T-helper 2 cell treated with Interferon-gamma antibody and Interleukin-4, amounts not matched to agents 5 μg/mL and 100 μg/mL, for 36 hours (primary cell): ENCODE measurements at places on chromosomes 5 and 9.

GRCh38 chr9:89664896-89665329 lies 60.1 kb downstream of the GADD45G start:
- no peaks in the 10 kb centered on the region for H3K36me3 ChIP-seq
- peaks cover 5% of the 10 kb centered on the region for H3K27me3 ChIP-seq
- DNase-seq = no peak
- H3K4me1 ChIP-seq = peaks cover 9% of the 10 kb centered on the region

DNA sequence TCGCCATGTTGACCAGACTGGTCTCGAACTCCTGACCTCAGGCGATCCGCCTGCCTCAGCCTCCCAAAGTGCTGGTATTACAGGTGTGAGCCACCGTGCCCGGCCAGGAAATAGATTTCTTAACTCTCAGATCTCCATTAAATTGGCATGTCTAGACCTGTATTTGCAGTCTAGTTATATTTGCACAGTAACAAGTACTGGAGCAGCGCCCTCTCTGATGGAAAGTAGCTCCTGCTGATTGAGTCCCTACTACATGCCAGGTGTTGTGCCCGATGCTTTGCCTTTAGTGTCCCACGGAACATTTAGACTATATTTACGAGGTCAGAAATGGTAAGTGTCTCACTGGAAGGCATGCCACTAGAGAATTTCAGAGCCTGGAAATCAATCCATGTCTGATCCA lies 15.8 kb upstream of the TMED9 start:
- no peaks in the 10 kb centered on the region for H3K36me3 ChIP-seq
- no peak overlapping the region for H3K4me3 ChIP-seq
- H3K27me3 ChIP-seq = peaks cover 15% of the 10 kb centered on the region
- H3K27ac ChIP-seq = no peak overlapping the region
- no peaks in the 10 kb centered on the region for H3K4me1 ChIP-seq

DNA sequence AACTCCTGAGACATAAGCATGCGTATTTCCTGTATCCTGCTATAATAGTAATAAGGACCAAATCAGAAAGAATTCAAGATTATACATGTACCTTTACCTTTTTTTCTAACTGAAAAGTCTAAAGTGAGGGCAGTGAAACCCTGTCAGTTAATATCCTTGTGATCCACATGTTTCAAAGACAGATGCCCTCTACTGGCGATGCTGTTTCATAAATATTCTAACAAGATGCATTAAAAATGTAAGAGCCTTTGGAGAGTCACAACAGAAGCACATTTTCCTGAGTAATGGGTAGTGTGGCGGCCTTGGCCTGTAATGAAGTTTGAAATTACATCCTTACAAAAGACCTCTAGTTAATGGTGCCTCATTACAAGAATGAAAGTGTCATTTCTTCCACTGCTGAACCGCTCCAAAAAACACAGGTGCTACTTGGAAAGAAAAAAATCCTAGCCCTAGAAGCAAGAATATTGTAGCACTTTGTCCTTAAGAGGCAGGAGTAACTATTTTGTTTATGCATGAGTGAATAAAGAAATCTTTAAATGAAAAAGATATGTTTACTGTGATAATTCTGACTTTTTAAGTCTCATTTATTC lies 232.6 kb downstream of the EPB41L4A start:
- H3K4me3 ChIP-seq = no peak overlapping the region
- H3K36me3 ChIP-seq = no peaks in the 10 kb centered on the region
- H3K27me3 ChIP-seq = peaks cover 51% of the 10 kb centered on the region
- no peak overlapping the region for H3K27ac ChIP-seq
- H3K4me1 ChIP-seq = no peaks in the 10 kb centered on the region

GRCh38 chr5:112576298-112576925 lies 157.3 kb upstream of the EPB41L4A start:
- H3K4me1 ChIP-seq = no peaks in the 10 kb centered on the region
- H3K4me3 ChIP-seq = no peak overlapping the region
- no peak overlapping the region for H3K27ac ChIP-seq
- no peak for DNase-seq
